Activated CD8-positive, alpha-beta T cell treated with anti-CD3 and anti-CD28 coated beads, Interleukin-2, amount 10 ng/mL, durations not matched to agents 7 days and 5 days (primary cell): ENCODE measurements at places on chromosomes 11 and 22. TPM values are rescaled to one million over a fixed set of nuclear protein-coding genes. Genes with fewer than 3 reads are reported as not detected.

Gene GAL3ST1
- not detected for total RNA-seq

Gene PPARA
- total RNA-seq = 17.9 TPM

Gene CTR9
- total RNA-seq = 44.0 TPM

Gene FAM83F
- total RNA-seq = 0.03 TPM

Gene PLAAT5
- total RNA-seq = 0.68 TPM

DNA sequence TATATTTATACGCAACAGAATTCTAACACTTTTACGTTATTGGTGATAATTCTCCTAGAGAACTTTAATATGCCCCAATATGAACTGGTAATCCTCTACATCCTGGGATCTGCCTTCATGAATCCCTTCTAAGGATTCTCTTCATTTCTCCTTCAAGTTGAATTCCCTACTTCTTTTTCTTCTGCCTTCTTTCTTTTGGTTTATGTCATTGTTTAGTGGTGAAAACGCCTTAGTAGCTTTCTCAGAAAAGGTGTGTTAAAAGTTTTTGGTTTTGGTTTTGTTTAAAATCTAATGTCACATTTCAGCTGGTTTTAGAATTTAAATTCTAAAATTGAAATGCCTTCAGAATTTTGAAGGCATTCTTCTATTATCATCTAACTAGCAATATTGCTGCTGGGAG lies 17.7 kb upstream of the RTL6 start:
- no peak overlapping the region for H3K4me3 ChIP-seq
- H3K36me3 ChIP-seq = no peaks in the 10 kb centered on the region
- no peak for DNase-seq
- H3K4me1 ChIP-seq = no peaks in the 10 kb centered on the region

- no peaks in the 10 kb centered on the region for H3K36me3 ChIP-seq
- peak overlapping the region; percentile 62 for H3K4me3 ChIP-seq
- peaks cover 56% of the 10 kb centered on the region for H3K27me3 ChIP-seq
These were observed 422 bp downstream of the GLB1L2 start for GRCh38 chr11:134332189-134332631.

DNA sequence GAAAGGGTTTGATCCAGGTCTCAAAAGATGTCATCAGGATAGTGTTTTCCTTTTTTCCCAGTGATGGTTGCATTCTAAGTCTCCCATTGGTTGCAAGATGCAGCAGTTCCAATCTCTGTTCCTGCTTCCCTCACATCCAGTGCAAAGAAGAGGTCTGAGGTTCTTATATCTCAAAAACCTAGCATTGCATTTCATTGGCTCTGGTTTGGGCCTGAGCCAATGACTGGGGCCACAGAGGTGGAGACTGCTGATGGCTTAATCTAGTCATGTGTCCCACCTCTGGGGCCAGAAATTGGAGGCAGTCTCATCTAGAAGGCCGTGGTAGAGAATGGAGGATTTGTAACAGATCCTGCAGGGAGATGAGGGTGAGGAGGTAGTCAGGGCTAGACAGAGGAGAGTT lies 13.2 kb upstream of the MICAL2 start:
- no peaks in the 10 kb centered on the region for H3K36me3 ChIP-seq
- H3K27me3 ChIP-seq = peaks cover 11% of the 10 kb centered on the region
- H3K27ac ChIP-seq = no peak overlapping the region
- DNase-seq = no peak
- H3K4me3 ChIP-seq = no peak overlapping the region

- DNase-seq = no peak
- H3K27me3 ChIP-seq = no peaks in the 10 kb centered on the region
- no peak overlapping the region for H3K4me3 ChIP-seq
- H3K27ac ChIP-seq = no peak overlapping the region
- no peaks in the 10 kb centered on the region for H3K4me1 ChIP-seq
These were observed 292.8 kb downstream of the NXPE2 start for GRCh38 chr11:114970927-114971645.

- DNase-seq = no peak
- H3K36me3 ChIP-seq = no peaks in the 10 kb centered on the region
- H3K27ac ChIP-seq = no peak overlapping the region
- peaks cover 8% of the 10 kb centered on the region for H3K27me3 ChIP-seq
- no peak overlapping the region for H3K4me3 ChIP-seq
- H3K4me1 ChIP-seq = no peaks in the 10 kb centered on the region
These were observed 34.5 kb downstream of the SPATA19 start for GRCh38 chr11:133810766-133811165.

GRCh38 chr11:121478895-121479697 lies 26.3 kb upstream of the SORL1-AS1 start:
- H3K36me3 ChIP-seq = peaks cover 61% of the 10 kb centered on the region
- peaks cover 72% of the 10 kb centered on the region for H3K4me1 ChIP-seq
- DNase-seq = no peak
- H3K4me3 ChIP-seq = no peak overlapping the region
- peak overlapping the region; percentile 40 for H3K27ac ChIP-seq
- H3K27me3 ChIP-seq = no peaks in the 10 kb centered on the region
